AML-193 (cell line): ENCODE measurements at places on chromosomes 12 and 14.
A peak's percentile ranks its signal among the peaks of the same experiment; 100 is the strongest.

DNA sequence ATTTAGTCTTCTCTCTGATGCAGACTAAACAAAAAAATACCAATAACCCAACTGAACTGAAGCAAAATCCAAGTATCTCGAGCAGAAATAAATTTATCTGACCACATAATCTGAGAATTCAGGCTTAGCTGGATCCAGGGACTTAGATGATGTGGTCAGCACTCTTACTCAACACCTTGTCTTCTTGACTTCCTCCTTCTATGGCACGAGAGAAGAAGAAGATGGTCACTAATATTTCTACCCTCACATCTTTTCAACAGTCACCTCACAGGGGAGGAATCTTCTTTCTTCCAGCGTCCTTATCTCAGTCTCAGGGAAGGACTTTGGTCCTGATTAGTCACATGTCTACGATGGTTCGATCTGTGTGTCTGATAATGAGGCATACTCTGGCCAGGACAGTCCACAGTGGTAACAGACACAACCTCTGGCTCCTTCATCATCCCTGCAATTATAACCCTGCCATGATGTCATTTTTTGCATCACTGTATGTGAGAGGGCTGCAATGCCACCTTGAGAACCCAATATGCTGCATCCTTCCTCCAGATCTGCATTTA lies 15.8 kb downstream of the RGS6 start:
- no peak for DNase-seq

- DNase-seq: no peak
Observed at GRCh38 chr12:21543151-21543550, 17.1 kb downstream of the SPX start.

GRCh38 chr14:99213101-99213500 lies 58.9 kb downstream of the BCL11B start:
- no peak for DNase-seq

- no peak for DNase-seq
Observed at GRCh38 chr12:18753481-18754123, 15.7 kb downstream of the CAPZA3 start.

DNA sequence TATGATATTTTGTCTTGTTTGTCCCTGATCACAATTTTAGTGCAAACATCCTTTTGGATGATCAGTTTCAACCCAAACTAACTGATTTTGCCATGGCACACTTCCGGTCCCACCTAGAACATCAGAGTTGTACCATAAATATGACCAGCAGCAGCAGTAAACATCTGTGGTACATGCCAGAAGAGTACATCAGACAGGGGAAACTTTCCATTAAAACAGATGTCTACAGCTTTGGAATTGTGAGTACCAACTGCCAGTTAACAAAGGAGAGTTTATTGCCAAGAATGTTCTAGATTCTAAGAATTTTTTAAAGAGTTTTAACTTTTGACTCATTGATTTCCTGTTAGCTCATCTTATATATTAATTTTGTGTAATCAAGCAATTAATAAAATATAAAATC lies 55.4 kb downstream of the IRAK3 start:
- DNase-seq: no peak

GRCh38 chr12:63857771-63858670 lies 13.5 kb downstream of the SRGAP1 start:
- DNase-seq: no peak

DNA sequence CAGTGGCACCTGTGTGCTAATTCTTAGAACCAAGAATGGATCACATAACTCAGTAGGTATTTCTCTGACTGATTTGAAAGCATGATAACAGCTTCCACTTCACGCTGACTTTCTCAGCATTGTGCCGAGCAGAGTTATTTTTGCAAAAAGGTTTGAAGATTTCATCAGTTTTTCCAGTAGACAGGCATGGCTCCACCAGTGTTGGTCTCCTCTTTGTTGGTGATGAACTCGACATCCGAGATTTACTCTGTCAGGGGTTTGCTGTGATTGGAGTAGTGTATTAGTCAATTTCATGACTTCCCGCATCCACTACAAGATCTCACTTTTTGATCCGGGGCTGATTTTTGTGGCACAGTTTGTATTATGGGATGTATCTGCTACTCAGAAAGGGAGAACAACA lies 85.3 kb downstream of the PRKCH start:
- DNase-seq: no peak

DNA sequence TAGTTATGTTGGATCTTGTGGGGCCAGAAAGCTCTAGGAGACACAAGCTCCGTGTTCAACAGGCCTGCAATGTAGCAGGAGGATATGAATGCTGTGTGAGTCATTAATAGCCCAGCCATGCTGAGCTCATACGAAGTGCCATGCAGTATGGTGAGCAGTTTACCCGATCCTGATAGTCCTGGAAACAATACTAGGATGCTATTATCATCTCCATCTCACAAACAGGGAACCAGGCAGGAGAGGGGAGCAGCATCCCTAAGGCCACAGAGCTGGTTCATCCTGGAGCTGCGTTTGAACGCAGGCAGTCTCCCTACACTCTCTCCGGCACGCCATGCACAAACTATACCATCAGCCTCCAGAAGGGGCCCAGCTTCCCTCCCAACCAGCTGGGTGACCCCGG lies 20.5 kb downstream of the TTC7B start:
- no peak for DNase-seq

GRCh38 chr14:76698631-76699030 lies 62.6 kb upstream of the VASH1 start:
- DNase-seq: no peak

DNA sequence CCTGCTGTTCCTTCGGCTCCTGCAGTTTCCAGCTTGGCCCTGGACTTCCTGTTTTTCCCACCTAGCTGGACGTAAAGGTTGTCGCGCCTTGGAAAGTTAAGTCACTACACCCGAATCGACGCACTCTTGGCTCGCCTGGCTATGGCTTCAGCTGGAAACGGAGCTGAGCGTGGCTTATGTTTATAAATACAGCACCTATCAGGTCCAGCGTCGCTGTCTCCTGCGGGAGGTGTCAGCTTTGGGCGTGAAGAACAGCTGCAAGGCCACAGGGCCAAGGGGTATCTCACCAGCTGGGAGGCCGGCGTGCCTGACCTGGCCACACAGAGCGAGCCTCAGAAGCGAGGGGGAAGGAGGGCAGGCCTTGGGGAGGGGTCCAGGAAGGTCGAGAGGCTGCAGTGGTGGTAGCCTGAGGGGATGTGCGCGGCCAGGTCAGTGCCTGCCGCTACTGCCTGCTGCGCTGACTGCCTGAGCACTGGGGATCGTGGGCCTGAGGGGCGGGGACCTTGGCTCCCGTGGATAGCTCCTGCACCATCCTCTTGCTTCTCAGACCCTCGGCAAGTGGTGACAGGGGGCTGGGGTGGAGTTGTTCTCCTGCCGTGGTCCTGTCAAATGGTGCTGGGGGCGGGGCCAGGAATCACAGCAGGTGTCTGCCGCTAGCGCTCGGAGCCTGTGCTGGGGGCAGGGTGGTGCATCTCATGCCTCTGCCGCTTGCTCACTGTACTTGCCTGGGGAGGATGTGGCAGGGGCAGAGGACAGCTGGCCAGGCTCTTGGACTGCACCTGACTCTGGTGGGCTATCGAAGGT lies 12.5 kb downstream of the PACS2 start:
- DNase-seq: no peak

DNA sequence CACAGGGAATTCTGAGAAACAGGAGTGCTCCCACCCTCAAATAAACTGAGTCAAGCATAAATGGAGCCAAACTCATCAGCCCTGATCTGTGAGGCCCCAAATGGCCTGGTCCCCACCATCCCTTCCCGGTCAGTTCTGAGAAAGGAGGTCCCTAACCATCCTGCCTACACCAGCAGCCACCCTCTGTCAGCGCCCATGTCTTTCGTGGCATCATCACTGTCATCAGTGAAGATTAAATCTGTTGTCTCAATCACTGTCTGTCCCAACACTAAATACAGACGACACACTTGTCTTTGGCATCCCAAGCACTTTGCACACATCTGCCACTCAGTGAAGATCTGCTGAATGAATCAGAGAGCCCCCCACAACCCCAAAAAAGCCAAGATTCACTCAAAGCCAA lies 22.4 kb downstream of the VPS37B start:
- DNase-seq: no peak

DNA sequence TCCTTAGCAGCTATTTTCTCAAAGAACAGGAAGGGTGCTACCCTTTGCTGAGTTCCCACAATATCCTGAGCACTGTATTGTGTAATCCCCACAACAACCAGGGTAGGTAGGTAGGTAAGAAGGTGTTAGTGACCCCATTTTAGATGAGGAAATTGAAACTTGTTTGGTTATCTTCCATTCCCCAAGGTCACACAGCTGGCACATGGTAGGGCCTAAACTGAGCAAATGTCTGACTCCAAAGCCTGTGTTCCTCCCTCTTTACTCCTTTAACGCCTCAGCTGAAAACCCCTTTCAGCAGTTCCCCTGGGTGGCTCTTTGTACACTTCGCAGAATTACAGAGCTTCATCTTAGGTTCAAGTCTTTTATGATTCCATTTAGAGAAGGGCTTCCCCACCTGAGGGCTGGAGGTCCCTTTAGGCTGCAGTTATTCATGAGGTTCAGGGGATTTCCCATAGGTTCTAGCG lies 26.5 kb upstream of the RIC8B start:
- DNase-seq: no peak

GRCh38 chr12:31488737-31489338 lies 102.1 kb downstream of the DENND5B start:
- no peak for DNase-seq

- DNase-seq: no peak
Observed at GRCh38 chr14:96861568-96862310, 64.6 kb downstream of the VRK1 start.

DNA sequence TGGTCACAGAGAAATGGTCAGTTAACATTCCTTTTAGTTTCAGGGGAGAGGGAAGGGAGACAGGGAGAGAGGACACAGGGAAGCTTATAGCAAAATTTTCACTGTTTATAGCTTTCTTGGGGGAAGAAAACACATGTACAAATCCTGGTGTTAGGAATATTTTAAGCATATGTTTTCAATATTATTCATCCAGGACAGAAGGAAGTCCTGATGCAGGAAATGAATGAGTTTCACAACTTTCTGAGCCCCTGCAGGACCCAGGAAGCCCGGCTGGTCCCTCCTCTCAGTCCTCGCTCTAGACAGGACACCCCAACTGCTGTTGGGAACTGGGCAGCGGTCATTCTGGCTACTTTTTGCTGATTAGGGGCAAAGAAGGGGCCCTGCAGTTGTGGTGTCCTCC lies 71.1 kb upstream of the ZDHHC17 start:
- DNase-seq: no peak

DNA sequence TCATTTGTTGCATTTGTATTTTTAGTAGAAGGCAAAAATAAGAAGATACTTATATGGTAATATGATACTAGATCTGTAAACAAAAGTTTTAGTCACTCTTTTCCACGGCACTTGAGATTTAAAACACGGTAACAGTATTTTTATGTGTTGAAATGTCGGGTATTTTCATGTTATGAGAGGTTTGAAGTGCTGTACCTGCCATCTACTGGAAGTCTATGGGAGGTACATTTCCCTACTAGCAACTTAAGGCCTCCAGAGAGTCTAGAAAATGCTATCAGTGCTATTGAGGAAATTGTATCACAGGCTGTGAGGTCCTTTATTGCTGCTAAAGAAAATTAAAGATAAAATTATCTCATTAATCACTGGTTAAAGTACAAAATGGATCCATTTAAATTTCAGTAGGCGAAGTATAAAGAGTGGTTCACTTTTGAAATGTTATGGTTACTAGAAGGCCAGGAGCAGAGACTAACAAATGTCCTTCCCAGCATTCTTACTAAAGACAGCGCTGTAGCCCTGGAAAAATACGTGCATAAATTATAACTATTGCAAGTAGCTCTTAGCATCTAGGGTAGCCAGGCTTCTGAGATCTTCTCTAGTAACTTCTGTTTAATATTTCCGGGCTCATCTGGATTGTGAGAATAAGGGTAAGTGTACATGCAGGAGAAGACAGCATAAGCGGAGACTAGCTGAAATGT lies 77.6 kb upstream of the PRKD1 start:
- peak; percentile 10 for DNase-seq

- DNase-seq: no peak
Observed at GRCh38 chr12:1384910-1385309, 209.5 kb downstream of the FBXL14 start.

GRCh38 chr14:79051742-79052141 lies 881.6 kb downstream of the NRXN3 start:
- no peak for DNase-seq

DNA sequence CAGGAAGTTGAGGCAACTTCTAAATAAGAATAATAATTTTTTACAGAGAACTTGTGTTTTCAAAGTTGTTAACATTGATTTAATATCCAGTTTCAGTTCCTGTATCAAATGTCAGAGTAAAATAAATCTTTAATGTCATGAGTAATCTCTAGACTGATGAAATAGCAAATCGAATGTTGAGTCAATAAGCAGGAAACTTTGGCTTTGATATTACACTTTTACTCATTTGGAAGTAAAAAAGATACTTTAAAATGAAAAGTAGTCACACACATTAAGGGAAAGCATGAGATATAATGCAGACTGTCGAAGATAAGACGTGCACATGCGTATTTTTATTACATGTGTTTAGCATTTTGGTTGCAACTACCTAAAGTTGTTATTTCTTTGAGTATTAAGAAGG lies 78.2 kb upstream of the PTGDR start:
- DNase-seq: no peak

- no peak for DNase-seq
Observed at GRCh38 chr12:131991816-131992430, 42.2 kb downstream of the EP400 start.

DNA sequence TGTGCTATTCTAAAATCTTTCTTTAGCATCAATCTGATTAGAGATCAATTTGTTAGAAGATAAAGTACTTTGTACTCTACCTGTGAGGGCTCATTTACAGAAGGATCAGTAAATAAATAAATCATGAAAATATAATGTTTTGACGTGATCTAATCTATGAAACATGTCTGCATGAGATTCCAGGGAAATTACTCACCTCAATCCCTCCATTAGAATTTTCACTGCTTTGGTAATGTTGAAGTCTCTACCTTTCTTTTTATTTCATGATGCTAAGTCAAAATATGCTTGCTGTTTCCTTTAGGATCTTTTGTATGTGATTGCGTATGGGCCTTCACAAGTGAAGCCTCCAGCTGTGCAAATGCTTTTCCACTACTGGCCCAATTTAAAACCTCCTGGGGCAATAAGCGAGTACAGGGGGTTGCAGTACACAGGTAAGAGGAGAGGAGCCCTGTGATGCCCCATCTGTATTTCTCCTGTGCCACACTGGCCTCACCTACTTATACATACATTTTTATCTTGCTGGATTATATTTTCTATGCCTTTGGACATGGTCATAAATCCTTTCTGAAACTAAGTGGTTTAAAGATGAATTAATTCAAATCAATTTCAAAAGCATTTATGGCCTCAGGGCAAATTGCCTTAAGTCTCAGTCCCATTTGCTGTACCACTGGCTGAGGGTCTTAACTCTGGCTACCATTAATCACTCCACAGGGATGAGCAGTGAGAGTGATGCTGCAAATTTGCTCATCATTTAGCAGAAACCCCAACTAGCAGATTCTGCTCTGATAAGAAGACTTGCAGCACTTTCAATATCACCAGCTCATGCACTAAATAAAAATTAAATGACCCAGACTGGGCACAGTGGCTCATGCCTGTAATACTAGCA lies 66.4 kb downstream of the UNC79 start:
- no peak for DNase-seq

DNA sequence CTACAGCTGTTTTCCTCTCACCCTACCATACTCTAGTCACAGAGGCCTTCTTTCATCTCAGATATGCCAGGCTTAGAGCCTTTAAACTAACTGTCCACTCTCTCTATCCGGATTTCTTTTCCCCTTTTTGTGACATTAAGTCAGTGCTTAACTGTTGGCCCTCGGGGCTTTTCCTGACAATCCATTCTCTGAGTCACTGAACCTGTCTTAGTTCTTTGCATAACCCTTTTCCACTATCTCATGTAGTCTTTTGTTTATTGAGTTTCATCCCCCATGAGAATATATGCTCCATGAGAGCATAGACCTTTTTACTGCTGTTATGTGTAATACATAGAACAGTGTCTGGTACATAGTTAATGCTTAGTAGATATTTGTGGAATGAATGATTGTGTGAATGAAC lies 68.7 kb downstream of the PLEKHA5 start:
- DNase-seq: no peak
